CD4-positive, CD25-positive, alpha-beta regulatory T cell (primary cell): ENCODE measurements at places on chromosomes 11 and 22. TPM values are rescaled to one million over a fixed set of nuclear protein-coding genes. Genes with fewer than 3 reads are reported as not detected.

GRCh38 chr11:65290448-65291165 is 24.1 kb upstream of the CDC42EP2 start:
- DNase-seq, result no peak

DNA sequence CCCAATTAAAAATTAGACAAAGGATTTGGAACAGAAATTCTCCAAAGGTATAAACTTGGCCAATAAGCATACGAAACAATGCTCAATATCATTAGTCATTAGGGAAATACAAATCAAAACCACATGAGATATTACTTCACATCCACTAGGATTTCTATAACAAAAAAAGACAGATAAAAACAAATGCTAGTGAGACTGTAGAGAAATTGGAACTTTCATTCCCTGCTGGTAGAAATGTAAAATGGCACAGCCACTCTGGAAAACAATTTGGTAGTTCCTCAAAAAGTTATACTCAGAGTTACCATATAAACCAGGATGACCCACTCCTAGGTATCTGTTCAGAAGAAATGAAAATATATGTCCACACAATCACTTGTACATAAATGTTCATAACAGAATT is 71.6 kb downstream of the RPL27A start:
- no peak for DNase-seq

GRCh38 chr11:29317694-29318093 is 699.1 kb downstream of the KCNA4 start:
- no peak for DNase-seq

DNA sequence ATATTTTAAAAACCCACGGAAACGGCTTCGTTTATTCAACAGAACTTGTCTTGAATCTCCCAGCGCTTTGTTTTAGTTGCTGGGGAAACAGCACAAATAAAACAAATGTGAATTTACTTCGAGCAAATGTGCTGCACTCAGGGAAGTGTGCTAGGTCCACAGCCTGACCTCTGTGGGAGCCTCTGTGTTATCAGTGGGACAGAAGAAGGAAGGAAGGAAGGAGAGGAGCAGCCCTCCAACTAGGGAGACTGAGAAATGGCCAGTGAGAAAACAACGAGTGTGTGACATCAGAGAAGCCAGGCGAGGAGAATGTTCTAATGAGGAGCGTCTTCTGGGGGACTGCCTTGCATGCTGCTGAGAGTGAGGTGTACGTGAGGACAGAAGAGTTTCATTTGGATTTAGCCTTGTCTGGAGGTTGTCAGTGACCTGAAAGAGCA is 42.7 kb downstream of the PPP6R3 start:
- DNase-seq, result no peak

DNA sequence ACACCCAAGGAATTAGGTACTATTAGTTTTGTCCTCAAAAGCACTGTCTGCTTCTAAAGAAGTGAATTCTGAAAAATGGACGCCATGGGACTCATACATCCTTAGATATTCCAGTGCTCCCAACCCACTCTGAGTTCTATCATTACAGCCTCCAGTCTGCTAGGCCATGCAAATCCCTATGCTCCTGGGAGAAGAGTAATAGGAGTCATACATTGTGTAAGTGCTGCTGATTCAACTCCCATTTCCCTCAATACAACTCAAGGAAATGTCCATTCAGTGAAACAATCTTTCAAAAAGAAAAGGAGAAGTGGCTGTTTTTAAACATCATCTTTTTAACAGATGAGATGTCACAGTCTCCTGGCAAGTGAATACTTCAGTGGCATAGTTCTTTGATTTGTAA is 590.2 kb upstream of the LRRC4C start:
- no peak for DNase-seq

GRCh38 chr11:69308491-69308911 is 14.5 kb downstream of the MYEOV start:
- no peak for DNase-seq

- DNase-seq, result no peak
Observed at GRCh38 chr11:69372589-69373250, 78.8 kb downstream of the MYEOV start.

- peak; percentile 40 for DNase-seq
Observed at GRCh38 chr11:102666331-102666957, 39.1 kb downstream of the MMP27 start.

DNA sequence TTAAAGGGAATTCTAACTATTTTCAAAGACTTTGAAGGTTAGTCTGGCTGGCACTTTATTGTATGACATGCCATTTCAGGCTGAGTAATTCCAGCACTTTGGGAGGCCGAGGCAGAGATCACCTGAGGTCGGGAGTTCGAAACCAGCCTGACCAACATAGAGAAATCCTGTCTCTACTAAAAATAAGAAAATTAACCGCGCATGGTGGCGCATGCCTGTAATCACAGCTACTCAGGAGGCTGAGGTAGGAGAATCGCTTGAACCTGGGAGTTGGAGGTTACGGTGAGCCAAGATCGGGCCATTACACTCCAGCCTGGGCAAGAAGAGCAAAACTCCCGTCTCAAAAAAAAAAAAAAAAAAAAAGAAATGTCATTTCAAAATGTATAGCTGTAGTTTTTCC is 95.6 kb downstream of the RDX start:
- DNase-seq, result no peak

DNA sequence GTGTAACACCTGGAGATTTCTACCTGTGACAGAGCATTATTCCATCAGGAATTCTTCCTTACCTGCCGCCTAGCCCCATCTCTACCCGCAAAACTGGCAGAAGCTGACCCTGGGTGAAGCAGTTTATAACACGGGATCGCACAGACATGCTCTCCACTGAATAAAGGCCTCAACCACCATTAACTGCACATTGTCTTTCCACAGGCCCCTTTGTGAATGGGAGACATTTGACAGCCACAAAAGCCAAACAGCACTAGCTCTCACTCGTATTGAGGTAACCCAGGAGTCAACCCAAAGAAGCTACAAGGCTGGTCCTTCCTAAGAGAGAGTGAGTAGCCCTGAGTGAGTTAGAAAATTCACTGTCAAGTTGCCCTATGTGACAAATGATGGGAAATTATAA is 135.6 kb downstream of the RCN1 start:
- no peak for DNase-seq

DNA sequence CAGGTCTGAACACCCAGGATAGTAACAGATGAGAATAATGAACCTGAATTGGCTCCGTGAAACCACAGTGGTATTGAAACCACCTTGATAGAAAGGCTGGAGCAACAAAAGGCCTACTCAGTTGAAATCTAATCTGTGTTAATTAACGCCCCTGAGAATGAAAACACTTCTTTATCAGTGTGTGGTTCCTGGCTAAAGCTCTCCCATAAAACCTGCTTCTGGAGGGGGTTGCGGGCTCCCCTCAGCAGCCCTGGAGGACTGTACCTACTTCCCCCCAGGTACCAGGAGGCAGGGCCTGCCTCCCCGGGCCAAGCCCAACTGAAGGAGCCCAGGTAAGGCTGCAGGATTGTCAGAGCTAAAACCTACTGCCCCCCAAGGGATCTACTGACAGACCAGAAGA is 54.6 kb downstream of the PLEKHA7 start:
- DNase-seq, result no peak

DNA sequence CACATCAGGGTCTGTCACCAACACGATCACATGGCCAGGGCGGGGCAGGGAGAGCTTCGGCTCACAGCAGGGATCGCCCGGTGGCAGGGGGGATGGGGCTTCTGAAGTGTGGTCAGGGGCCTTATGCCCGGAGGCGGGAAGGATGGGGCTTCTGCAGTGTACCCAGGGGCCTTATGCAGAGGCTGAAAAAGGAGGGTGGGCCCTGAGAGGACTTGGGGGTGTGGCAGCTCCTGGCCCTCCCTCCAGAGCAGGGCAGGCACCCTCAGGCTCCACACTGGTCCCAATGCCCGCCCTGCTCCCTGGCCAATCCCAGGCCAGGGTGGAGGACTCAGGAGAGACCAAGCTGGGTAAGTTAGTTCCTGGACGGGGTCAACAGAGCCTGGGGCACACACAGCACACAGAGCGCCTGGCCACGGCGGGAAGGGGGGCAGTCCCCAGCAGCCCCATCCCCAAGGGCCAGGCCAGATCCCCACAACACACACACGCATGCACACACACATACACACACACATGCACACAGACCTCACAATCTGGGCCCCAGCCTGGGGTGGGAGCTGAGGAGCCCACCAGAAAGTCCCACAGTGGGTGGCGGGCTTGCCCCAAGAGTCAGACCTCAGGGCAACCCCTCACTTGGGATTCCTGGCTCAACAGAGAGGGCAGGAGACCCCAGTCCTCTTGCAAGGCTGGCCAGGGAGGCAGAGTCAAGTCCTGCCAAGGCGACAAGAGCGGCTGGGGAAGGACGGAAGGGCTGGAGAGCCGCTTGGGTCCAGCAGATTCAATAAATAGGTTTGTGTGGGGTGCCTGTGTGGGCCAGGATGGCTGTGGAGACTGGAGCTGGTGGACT is 1.1 kb upstream of the CEND1 start:
- no peak for DNase-seq

DNA sequence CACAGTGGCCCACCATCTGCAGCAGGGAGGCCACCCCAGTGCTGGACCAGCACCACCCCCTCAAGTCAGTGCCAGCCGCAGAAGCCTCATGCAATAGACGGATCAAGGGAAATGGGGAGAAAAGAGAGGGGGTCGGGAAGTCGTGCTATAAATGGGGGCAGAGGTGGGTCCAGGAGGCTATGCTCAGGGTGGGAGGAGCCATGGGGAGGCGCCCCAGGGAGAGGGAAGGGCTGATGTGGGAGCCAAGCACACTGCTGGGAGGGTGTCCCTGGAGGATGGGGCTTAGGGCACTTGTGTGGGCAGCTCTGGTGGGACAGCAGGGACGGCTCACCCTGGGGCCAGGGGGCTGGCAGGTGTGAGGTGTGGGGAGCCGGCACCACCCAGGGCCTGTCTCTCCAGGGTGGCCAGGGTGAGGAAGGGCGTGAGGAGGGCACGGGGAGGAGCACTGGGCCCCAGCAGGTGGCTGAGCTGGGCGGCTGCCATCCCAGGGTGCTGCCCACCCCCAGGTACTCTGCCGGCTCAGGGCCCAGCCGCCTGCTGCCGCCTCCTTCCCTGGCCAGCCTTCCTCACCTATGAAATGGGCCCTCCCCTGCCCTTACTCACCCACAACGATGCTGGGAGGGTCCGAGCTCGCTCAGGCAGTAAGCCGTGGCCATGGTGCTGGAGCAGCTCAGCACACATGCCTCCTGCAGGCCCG is 18.0 kb downstream of the PHLDA2 start:
- no peak for DNase-seq

- no peak for DNase-seq
Observed at GRCh38 chr11:61687420-61687819, 7.2 kb downstream of the DAGLA start.

DNA sequence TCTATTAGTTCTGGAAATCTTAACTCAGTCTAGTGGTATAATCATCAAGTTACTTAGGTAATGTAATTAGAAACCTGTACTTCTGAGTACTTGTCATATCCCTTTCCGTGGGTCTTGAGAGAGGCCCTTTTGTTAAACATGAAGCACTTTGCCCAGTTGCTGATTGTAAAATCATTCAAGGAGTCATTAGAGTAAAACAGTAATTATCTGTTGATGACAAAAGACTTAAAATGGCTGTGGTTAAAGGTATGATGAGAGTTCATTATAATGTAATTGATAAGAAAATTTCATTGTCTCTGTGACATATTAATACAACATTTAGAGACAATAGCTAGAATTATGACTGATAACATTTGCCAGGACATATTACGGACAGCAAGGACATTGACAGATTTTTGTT is 34.3 kb downstream of the PRR5L start:
- DNase-seq, result no peak

DNA sequence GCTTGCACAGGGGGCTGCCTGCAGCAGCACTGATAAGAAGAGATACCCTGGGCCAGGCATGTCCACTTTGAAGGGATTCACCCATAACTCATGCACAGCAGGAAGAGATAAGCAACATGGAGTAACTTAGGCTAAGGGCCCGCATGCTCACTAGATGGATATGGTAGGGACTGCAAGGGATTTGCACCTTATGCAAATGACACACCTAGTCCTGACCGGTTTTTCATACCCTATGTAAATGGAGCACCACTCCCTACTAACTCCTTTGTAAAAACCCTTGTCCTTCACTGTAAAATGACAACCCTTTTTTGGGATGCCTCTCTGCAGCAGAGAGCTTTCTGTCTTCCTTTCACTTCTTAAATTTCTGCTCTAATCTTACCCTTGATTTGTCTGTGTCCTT is 658.9 kb upstream of the CCDC179 start:
- DNase-seq, result no peak

DNA sequence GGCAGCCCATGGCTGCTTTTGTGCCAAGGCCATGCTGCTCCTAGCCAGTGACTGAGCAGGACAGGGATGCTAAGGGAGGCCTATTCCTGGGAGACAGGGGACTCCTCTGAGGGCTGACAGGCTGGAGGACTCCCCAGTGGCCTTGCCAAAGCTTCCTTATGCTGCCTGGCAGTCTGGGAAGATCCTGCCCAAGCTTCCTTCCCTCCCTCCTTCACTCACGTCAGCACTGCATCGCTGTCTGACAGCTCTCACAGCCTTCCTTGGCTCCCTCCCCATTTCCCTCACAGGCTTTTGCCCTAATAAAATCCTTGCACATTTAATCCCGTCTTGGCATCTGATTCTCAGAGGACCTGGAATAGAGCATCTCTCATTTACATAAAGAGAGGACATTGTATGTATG is 26.5 kb downstream of the HTR3A start:
- no peak for DNase-seq

GRCh38 chr11:68467201-68467834 is 6.8 kb downstream of the PPP6R3 start:
- DNase-seq, result no peak

DNA sequence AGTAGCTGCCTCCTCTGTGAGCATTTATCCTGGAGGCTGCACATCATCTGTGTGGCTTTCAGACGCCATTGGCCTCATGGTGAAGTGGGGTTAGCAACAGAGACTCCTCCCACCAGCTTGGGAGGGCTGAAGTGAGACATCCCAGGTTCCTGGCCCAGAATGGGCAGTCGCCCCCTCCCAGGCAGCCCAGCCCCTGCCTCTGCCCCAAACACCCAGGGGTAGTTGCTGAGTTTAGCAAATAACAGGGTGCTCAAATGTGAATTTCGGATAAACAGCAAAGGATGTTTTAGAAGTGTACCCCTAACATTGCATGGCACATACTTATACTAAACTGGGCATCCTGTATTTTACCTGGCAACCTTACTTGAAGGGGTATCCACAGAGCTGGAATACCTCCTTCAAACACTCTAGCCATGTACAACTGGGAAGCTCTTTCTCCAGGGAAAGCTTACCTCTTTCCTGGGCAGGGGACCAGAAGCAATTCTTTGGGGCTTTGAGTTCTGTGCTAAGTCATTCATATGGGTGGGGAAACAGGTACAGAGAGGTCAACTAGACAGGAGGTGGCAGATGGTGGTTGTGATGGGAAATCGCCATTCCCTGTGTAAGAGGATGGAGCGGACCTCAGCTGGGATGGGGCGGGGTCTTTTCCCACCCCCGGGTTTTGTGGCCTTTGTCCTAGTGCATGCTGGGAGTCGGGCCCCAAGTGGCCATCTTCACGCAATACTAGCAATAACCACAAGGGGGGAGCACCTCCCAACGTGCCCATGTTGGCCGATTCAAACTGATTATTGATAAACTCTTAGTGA is 19.3 kb downstream of the MTFP1 start:
- DNase-seq, result peak; percentile 69

The TSGA10IP gene
- not detected for polyA plus RNA-seq

The CHST1 gene
- polyA plus RNA-seq, result not detected

The KRTAP5-4 gene
- not detected for polyA plus RNA-seq

The ADAMTS15 gene
- polyA plus RNA-seq, result not detected

The CHCHD10 gene
- polyA plus RNA-seq, result 31.7 TPM
